Brain pericyte (primary cell): ENCODE measurements at places on chromosomes 7 and 10.
A peak's percentile ranks its signal among the peaks of the same experiment; 100 is the strongest.

GRCh38 chr10:73925539-73925938 is 14.6 kb downstream of the PLAU start:
- DNase-seq: no peak

DNA sequence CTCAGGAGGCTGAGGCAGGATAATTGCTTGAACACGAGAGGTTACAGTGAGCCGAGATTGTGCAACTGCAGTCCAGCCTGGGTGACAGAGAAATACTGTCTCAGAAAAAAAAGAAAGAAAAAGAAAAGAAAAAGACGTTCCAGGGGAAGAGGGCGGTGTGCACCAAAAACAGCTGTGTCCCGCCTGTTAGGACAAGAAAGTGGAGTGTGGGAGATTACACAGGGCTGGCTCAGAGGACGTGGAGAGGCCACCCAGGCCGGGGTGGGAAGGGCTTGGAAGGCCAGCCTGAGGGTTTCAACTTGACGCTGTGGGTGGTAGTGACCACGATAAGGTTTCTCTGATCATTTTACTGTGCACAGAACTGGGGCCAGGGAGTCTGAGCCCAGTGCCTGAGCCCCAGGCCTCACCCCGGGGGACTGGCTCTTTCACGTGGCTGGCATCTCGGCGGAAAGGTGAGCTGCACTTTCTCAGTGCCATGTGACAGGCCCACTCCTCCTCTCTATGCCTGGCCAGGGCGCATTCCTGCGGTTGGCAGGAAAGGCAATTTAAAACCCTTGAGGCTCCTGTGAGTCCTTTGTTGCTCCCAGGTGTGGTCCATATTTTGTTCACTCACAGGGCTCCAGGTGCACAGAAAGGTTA is 13.9 kb downstream of the RHBDD2 start:
- no peak for DNase-seq

DNA sequence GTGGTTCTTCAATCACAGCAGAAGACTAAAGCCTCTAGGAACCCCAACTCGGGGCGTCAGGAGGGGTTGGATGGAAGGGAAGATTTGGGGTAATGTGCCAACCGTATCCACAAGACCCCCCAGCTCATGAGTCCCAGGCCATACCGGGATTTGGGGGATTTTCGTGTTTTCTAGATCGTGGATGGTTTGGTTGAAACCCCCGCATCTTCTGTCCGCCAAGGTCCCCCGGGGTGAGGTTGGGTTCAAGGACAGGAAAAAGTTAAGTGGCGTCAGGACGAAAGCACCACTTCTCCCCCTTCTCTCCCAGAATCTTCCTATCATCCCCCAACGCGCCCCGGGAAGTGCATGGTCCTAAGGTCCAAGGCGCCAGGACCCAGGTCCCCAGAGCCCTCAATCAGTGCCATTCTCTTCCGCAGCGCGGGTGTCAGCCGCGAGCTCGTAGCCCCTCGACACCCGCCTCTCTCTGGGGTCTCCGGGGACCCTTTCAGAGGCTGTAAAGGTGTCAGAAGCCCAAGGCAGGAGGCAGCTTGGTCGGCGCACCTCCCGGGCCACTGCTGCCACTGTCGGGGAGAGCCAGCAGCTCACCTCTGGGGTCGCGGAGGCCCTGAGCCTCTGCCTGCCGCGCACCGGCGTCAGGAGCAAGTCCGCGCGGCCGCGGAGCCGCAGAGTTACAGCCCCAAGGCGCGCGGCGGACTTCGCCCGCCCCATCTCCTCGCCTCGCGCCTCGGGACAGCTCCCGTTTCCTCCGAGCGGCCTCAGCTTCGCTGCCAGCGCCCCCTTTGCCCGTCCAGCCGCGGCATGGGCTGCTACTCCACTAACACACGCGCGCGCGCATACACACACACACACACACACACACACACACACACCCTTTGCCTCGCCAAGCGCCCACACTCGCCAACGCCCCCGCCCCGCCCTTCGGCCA is 1.5 kb downstream of the MKX start:
- DNase-seq: no peak

DNA sequence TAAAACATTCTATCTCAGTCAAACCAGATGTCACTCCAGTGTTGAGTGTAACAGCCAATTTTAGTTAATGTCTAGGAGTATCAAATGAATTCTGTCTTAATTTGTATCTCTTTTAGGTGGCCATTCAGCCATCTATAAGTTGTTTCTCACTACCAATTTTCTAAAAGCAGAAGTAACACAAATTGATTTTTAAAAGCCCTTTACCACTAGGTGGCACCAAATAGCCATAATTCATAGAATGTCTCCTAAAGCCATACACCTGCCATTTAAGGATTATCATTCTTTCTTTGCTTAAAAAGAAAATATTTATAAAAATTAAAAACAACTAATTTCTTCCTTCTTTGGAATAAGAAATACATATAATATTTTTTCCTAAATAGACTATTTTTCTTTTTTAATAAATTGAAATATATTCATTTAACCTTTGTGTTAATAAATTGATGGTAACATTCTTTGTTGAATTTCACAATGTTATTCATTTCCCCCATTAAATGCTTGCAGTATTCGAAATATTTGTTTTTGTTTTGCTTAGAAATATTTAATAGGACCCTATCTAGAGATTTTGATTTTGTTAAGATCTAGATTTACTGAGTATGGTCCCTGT is 107.8 kb upstream of the PPP1R3A start:
- DNase-seq: peak; percentile 11
